ENCODE measurements at places on chromosomes 7 and 10.

- no peak for DNase-seq
Observed at GRCh38 chr7:129907122-129907736, 45.5 kb downstream of the UBE2H start.

DNA sequence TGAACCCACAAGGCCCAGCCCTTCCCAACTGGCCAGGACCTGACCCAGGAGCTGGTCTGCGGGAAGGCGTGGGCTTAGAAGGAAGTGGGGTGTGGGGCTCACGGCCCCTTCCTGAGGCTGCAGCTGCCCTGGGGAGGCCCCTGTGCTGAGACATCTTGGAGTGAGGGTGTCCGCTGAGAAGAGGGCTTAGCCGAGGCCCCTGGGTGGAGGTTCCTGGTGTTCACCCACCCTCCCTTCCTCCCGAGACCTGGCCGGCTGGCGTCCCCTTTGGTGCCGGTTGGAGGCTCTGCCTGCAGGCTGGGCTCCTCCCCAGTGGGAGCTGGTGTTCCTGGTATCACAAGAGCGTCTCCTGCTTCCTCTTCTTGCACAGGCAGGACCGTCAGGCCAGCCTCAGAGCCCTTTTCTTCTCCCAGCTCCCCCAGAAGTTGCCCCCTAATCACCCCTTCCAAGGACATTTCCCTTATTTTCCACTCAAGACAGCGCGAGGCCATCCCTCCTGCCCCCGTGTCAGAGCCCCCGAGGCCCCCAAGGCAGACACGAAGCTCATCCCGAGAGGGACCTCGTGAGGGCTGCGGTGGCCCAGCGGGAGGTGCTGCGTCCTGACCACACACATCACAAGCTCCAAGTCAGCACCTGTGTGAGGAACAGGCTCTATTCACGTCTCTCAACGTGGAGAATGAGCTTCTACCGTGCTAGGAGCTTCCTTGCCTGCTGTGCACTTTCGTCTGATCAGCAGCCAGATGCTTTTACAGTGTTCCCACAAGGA, 25.1 kb upstream of the FAM20C start:
- DNase-seq: peak; percentile 25

GRCh38 chr7:93293229-93293628, 61.1 kb downstream of the VPS50 start:
- no peak for DNase-seq

DNA sequence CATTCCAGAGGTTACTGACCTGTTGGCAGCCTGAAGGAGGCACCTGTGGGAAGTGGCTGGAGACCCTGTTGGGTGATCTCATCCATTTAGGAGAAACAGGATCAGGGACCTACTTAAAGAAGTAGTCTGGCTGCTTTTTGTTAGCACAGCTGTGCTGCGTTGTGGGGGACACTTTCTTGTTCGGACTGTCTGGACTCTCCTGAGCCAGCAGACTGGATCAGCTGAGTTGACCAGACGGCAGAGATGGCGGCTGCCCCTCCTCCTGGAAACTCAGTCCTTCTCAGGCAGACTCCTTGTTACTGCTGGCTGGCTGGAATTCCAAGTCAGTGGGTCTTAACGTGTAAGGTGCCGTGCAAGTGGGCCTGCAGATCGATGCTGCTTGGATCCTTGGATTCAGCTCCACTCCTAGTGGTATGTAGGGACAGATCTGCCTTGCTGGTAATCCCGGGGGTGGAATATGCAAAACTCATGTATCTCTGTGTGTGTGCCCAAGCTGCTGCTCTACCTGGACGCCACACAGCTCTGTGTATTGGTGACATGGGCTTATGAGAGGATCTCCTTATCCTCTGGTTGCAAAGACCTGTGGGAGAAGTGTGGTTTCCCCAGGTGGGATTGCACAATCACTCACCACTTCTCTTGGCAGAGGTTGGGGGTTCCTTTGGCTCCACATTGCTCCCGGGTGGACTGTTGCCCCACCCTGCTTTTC, 87.3 kb downstream of the CCSER2 start:
- DNase-seq: no peak

- no peak for DNase-seq
Observed at GRCh38 chr10:4626919-4627318, 199.1 kb upstream of the AKR1E2 start.

- peak; percentile 53 for DNase-seq
Observed at GRCh38 chr10:89887830-89888229, 186.4 kb downstream of the KIF20B start.

DNA sequence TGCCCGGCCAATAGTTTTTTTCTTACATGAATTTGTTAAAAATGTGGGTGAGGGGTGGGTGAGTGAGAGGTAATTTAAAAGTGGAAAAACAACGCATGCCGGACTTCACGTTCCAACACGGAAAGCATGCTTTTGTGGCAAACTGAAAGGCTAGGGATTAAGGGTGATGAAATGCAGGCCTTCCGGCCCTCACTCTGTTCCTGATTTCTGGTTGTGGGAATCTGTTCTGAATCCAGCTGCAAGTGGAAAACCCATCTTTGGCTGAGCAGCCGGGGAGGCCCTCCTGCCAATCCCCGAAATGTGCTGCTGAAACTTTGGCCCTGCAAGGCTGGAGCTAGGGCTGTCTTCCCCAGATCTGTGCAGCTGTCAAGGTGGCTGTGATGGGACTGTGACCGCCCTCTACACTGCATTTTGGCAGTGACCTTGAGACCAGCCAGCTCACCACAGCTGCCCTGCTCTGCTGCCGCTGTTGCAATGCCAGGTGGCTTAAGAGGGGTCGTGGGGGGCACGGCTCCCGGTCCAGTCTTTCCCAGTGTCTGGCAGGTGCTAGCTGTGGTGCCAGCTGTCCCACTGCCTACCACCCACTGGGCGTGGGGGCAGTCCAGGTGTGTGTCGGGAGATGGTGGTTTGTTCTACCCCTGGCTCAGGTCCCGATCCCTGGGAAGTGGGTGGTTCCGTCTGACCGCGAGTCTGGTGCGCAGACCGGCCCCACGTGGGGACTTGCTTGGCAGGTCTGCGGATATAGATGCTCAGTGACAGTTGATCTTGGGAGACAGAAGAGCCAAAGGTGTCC, 39.0 kb downstream of the TET1 start:
- no peak for DNase-seq

GRCh38 chr10:88440541-88440940, 142.6 kb downstream of the RNLS start:
- no peak for DNase-seq
